ENCODE measurements at places on chromosomes 11 and 22.

DNA sequence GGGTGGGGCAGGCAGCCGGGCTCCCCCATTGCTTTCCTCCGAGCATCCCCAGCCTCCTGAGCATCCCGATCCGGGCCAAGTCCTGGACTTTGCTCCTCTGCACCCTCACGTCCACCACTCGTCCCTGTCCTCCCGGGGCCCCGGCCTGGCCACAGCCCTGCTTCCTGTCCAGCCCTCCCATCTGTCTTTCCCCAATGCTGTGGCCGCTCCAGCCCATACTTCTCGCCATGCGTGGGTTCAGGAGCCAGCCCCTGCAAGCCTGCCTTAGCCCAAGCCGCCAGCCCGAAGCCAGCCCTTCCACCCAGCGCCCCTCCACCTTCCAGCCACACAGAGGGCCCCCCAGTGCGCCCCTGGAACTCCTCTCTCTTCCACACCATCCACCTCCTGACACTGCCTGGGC is 23.8 kb downstream of the MRPL23 start:
- DNase-seq = no peak

- DNase-seq = no peak
Measured at GRCh38 chr11:118175031-118175992, 1.1 kb downstream of the SCN2B start.

DNA sequence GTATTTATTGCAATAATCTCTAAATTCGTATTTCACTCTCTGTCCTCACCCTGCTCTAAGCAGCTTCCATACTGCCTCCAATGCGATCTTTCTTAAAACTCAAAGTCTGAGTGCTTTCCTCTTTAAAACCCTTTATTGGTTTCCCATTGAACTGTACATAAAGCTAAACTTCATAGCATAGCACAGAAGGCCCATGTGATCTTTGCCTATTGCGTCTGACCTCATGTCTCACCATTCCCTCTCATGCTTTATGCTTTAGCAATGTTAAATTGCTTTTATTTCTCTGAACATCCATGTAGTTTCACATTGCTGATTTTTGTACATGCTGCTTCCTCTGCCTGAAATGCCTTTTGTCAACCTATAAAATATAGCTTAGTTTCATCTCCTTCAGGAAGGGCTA is 28.4 kb downstream of the ZDHHC13 start:
- DNase-seq = no peak

DNA sequence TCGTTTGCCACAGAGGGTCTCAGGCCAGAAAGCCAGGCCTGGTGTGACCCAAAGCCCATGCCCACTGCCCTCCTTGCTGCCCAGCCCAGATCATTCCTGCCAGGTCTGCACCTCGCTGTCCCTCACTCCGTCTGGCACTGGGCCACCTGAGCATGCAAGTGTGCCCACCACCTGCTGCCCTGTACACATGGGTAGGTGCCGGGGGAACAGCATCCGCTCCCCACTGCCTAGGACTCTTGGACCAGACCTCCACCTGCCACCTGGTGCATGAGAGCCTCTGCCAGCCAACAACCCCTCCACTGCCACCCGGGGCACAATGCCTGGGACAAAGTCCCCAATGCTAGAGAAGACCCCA is 12.5 kb downstream of the MGAT3 start:
- no peak for DNase-seq

- DNase-seq = no peak
Measured at GRCh38 chr22:43975041-43975440, 19.8 kb downstream of the SAMM50 start.

DNA sequence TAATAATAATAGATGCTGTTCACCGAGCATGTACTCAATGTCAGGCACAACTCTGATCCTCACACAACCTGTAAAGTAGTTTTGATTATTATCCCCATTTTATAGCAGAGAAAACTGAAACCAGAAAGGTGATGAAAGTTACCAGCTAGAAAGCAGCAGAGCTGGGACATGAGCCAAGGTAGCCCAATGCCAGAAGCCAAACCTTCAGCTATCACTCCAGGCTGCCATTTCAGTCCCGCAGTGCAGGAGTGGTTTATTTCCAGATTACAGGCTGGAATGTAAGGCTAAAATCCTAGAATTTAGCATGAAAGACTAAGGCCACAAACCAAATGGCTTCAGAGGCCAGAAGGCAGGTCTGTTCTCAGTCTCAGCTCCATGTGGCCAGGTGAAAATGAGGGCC is 108.8 kb downstream of the TENM4 start:
- DNase-seq = no peak

DNA sequence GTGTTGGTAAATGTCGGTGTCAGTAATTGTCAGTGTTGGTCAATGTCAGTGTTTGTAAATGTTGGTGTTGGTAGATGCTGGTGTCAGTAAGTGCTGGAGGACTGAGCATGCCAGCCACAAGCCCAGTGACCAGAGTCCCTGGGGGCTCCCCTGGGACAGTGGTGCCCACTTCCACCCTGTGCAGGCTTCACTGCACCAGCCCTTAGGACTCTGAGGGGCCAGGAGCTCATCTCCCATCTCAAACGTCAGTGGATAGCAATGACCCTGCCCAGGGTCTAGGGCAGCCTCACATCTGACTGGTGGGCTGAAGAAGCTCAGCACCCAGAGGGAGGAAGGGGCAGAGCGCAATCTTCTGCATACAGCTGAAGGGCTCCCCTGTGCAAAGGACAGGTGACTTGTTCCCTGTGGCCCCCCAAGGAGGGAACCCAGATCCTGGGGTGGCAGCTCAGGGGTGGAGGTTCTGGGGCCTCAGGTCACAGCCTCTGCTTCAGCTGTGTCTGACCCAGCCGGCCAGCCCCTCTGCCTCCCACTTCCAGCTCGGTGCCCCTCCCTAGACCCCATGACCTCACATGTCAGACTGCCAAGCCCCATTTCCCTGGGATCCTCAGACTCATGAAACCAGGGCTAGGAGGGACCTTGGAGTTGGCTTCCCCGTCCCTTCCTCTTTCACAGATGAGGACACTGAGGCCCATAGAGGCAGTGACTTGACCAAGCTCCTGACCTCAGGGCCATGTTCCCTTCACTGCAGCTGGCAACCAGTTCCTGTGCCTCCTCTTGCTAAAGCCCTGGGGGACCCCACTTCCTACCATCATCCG is 138.4 kb downstream of the CRYBB2 start:
- no peak for DNase-seq

- DNase-seq = no peak
Measured at GRCh38 chr11:30921811-30922210, 335.7 kb upstream of the MPPED2 start.

- no peak for DNase-seq
Measured at GRCh38 chr11:116640641-116641402, 132.0 kb downstream of the BUD13 start.

All from stimulated activated naive B cell treated with anti-CD40 and anti-IgM and Interleukin-4, amounts not matched to agents 10 μg/mL and 1 μg/mL and 100 μg/mL, for 72 hours (primary cell).